ENCODE measurements at places on chromosomes 4 and X.

GRCh38 chr4:26490111-26490959, at the start of gene CCKAR:
Gene CCKAR (minus strand): TSS chr4:26490484. CDS start chr4:26490267, 217 bp downstream.
- DNase-seq = no peak

DNA sequence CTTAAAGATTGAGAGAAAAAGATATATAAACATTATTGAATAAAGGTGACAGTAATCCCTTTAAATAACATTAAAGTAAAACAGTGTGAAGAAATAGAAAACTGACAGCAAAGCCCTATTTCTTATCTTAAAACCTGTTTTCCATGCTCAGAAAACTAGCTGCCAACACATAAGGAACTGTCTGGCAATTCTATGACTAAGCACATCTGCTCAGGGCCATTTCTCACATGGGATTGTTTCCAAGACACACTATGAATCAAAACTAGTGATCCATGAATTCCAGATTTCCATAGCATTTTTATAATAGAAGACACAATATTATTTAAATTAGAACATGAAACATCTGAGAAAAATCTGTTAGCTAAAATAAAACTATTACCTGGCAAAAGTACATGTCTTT, 113.4 kb downstream of the SCLT1 start:
- no peak for DNase-seq

DNA sequence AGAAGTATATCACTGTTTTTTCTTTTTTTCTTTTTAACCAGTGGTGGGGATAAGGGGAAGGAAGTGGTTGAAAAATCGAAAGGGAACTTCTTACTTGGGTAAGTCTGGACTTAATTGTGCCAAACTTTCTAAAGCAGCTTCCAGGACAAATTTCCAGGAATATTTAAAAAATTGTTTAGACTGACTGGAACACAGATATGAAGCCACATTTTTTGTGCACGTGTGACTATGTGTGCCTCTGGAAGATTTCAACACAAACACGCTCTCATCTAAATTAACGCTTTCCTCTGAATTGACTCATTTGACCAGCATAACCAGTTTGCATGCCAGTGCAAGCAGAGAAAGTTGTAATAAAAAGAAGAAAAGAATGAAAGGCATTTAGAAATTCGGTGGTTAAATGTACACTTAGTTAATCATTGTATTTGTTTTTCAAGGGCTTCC, 18.8 kb upstream of the YTHDC1 start:
- no peak for DNase-seq

DNA sequence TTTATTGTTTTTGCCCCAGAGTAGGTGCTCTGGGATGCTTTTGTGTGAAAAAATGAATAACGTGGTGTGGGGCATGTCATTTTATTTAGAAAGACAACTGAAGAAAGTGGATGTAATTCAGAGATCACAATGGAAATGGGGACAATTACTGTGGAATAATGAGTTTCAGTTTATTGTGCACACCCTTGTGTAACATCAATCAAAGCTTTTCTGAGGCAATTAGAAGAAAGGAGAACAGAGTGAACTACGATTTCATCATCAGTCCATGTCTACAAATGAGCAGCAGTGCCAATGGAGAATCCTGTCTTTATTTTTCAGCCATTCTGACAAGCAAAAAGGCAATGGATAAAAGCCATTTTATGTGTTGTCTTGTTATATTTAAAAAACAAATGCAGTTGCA, 339.2 kb downstream of the TMA16 start:
- no peak for DNase-seq

- DNase-seq = no peak
These were observed 25.3 kb upstream of the FRMD7 start for GRCh38 chrX:132153166-132153565.

GRCh38 chr4:8524595-8525382, 55.4 kb upstream of the GPR78 start:
- peak; percentile 7 for DNase-seq

DNA sequence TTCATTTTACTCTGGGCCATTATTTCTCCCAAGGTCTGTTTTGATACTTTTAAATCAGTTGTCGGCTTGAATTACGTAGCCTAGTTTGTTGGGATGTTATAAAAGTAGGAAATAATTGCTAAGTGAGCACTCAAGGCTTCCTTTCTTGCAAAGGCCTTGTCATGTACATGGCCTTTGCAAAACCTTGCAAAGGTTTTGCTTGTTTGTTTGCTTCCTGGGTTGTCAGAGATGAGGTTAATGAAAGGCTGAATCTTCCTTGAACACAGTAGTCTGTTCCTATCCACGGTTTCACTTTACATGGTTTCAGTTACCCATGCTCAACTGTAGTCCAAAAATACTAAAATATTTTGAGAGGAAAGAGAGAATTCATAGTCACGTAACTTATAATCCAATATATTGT, 113.5 kb downstream of the NAA11 start:
- no peak for DNase-seq

- DNase-seq = no peak
These were observed 70.6 kb downstream of the ARFIP1 start for GRCh38 chr4:152850377-152850776.

DNA sequence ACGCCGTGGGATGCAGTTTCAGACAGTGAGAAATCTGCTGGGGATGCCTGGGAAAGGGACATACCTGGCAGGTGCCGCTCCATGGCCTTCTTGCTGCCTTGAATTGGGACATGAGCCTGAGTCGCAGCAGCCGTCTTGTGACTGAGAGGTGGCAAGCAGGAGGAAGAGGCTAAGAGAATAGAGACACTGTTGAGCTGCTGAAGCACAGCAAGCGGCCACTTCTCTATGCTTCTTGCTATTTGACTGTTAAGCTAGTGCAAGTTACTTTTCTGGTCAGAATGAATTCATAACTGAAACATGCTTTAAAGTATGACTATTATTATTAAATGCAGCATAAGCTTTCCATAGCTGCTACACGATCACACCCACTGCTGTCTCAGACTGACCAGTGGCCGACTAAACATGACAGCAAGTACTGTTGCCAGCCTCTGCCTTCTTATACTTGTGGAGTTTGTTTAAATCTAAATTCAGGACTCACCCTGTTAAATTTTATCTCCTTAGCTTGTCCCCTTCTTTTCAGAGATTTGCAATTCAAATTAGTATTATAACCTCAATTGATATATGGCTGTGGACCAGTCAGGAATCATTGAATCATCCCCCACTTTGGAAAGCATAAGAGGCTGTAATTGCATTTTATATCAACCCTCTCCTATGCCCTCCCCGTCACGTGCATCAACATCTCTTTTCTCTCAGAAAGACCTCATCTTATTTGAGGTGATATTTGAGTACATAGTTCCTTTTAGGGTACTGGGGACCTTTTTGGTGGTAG, 24.8 kb upstream of the ACSL1 start:
- DNase-seq = no peak

DNA sequence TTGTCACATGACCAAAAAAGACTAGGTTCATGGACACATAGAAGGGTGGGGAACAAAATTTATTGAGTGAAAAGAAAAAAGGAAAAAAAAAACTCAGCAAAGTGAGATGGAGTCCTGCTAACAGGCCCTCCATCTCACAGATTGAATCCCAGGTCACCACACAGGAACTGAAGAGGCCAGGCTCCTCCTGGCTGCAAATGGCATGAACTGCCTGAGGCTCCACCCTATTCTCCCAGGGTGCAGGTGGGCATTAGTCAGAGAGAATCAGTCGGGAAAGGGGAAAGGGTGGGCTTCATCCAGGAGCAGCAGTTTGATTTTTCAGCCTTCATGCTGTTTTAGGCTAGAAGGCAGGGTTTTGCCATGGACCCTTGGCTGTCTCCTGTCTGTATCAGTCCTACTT, 128.5 kb upstream of the GRID2 start:
- DNase-seq = no peak

DNA sequence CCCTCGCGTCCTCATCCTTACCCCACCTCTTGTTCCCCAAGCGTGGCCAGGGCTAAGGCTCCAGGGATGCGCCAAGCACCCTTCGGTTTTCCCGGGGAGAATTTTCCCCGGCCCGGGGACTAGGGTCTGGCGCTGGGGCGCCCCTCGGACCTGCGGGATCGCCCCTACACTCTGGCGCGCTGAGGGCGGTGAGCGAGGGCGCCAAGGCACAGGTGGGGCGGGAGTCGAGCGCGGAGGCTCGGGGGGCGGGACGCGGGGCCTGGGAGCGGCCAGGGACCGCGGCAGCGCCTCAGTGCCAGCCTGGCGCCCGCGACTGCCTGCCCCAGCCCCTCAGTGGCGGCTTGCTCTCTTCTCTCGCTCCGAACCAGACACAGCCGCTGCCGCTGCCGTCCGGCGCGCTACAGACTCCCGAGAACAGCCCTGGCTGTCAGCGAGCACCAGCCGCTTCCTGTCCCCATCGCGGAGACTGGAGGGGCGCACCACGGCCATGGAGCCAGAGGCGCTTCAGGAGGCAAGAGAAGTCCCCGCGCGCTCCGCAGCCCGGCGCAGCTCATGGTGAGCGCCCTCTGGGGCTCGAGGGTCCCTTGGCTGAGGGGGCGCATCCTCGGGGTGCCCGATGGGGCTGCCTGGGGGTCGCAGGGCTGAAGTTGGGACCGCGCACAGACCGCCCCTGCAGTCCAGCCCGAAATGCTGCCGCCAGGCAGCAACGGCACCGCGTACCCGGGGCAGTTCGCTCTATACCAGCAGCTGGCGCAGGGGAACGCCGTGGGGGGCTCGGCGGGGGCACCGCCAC, at the start of gene DRD5:
DRD5 (plus strand) TSS at position 292 of the 793 bp plus-strand sequence; CDS start at position 688, 396 bp downstream.
- DNase-seq = peak; percentile 36

DNA sequence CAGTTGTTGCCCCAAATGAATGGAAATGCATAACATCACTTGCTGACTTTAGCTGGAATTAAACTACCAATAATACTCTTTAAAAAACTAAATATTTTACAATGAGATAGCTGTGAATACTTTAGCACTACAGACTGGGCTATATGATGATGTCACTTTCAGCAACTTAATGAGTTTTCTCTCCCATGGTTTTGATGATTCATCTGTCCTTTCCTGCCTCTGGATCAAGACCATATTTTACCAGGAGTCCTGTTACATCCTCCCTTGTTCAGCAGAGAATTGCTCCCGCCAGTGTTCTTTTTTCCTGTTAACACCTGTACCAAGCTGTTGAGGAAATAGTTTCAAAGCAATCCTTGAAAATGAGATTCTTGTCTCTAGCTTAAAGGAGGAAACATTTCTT, 543.0 kb downstream of the SPRY1 start:
- DNase-seq = no peak

DNA sequence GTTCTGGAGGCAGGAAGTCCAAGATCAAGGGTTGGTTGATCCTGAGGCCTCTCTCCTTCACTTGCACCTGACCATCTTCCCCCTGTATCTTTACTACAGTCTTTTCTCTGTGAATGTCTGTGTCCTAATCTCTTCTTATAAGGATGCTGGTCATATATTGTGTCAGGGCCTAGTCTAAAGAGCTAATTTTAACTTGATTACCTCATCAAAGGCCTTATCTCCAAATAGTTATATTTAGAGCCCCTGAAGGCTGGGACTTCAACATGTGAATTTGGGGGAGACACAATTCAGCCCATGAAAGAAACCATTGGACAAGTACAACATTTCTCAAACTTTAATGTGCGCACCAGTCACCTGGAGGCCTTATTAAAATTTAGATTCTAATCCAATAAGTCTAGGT, 62.8 kb upstream of the DYNLT3 start:
- DNase-seq = no peak

- no peak for DNase-seq
These were observed 144.7 kb downstream of the QDPR start for GRCh38 chr4:17367201-17367600.

DNA sequence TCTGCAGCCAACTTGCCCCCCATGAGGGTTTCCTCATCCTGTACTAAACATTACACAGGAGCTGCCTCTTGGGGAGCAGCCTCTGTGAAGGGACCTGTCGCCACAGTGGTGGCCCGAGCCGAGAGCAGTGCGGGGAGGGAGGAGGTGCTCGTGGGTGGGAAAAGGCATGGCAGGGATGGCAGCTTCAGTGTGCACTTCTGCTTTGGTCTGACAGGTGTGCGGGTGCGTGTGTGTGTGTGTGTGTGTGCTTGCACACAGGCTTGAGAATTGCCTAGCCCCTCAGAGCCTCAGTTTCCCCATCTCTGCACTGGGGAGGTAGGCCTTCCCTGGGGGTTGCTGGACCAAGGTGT, 3.9 kb downstream of the SH3TC1 start:
- no peak for DNase-seq

- no peak for DNase-seq
These were observed 163.1 kb downstream of the CPE start for GRCh38 chr4:165541851-165542459.

- no peak for DNase-seq
These were observed 764.1 kb upstream of the TENM3 start for GRCh38 chr4:181479141-181479540.

DNA sequence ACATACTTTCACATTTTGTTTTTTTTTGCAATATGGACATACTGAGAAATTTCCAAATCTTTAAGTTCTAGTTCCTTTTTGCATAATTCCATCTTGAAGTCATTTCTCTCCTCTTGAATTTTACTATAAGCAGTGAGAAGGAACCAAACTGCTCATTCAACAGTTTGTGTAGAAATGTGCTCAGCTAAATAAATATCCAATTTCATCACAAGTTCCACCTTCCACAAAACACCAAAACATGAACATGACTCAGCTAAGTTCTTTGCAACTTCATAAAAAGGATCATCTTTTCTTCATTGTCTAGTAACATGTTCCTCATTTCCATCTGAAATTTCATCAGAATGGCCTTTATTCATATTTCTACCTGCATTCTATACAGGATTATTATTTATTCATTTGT, 77.3 kb upstream of the FGF13 start:
- no peak for DNase-seq

DNA sequence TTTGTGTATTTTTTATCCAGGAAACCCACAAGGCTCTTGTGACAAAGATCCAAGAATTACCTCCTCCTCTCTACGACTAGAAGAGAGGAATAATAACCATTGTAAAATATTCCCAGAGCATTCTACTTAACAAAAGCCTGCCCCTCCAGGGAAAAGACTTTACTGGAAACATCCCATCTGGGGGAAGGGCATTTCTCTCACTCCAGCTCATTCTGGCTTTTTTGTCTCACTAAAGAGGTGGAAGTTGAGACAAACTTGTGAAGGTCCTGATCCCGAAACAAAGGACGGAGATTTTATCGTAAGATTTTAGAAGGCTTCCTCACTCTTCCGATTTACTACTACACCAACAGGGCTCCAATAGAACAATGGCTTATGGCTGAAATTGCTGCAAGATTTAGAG, 692.0 kb upstream of the GRID2 start:
- DNase-seq = no peak

- DNase-seq = no peak
These were observed 551.5 kb upstream of the PITX2 start for GRCh38 chr4:111174331-111174730.

GRCh38 chr4:78645853-78646757, 94.5 kb downstream of the ANXA3 start:
- DNase-seq = peak; percentile 86

DNA sequence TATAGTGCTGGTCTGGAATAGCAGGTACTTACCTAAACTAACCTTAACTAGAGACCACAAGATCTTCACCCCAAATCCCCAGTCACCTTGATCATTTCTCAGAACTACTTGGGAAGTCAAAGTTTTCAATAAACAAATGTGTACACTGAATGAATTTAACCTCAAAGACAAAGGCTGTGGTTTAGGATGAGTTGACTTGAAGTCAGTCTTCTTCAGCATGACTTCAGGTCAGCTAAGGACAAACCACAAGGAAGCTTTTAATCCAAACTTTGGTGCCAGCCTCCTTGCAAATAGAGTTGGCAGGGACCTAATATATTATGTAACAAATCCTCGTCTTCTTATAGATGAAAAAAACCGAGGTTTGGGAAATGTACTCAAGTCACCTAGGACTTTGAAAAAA, 21.2 kb upstream of the VCX2 start:
- no peak for DNase-seq

GRCh38 chr4:89617317-89617716, 219.6 kb downstream of the SNCA start:
- DNase-seq = no peak

Measured in right hindlimb (tissue), 1 donor.